Fibroblast of pulmonary artery (primary cell): ENCODE measurements at places on chromosomes 13 and 19.

DNA sequence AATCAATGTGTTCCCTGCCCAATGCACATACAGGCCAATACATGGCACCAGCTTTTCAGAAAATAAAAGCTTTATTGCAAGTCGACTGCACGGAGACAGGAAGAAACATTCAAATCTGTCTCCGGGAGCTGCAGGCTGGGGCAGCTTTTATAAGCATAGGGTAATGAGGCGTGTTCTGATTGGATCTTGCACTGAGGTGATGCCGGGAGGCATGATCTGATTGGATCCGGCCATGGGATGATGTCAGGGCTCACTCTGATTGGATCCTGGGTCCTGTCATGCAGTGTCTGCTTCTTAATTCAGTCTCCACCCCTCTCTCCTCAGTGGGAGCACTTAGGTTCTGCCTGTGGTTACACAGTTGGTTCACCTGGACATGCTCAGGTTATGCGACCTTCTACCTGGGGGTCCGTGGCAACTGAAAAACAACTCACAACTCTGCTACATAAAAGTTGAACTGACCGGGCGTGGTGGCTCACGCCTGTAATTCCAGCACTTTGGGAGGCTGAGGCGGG, 11.8 kb upstream of the FBN3 start:
- DNase-seq = peak; percentile 17

DNA sequence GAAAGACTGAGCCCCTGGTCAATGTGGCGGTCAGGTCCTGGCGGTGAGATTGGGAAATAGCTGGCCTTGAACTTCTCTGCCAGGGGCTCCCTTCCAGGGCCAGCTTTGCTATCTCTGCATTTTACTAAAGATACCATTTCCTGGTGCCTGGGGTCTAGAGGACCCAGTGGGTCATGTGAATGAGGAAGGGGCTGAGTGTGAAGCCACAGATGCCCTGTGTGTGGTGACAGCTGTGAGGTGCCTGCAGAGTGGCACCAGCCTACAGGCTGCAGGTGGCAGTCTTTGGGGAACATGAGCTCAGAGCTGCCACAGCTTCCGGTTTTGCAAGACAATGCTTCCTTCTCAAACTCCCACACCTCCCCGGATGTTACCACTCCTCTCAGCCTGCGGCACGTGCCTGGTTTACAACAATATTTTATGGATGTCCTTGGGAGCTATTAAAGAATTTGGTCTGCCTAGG, 5.2 kb upstream of the MLNR start:
- peak; percentile 66 for DNase-seq

- peak; percentile 3 for DNase-seq
Measured at GRCh38 chr13:87131611-87132010, 539.6 kb upstream of the SLITRK5 start.

- no peak for DNase-seq
Measured at GRCh38 chr13:82571653-82572052, 1310.6 kb downstream of the SLITRK1 start.

DNA sequence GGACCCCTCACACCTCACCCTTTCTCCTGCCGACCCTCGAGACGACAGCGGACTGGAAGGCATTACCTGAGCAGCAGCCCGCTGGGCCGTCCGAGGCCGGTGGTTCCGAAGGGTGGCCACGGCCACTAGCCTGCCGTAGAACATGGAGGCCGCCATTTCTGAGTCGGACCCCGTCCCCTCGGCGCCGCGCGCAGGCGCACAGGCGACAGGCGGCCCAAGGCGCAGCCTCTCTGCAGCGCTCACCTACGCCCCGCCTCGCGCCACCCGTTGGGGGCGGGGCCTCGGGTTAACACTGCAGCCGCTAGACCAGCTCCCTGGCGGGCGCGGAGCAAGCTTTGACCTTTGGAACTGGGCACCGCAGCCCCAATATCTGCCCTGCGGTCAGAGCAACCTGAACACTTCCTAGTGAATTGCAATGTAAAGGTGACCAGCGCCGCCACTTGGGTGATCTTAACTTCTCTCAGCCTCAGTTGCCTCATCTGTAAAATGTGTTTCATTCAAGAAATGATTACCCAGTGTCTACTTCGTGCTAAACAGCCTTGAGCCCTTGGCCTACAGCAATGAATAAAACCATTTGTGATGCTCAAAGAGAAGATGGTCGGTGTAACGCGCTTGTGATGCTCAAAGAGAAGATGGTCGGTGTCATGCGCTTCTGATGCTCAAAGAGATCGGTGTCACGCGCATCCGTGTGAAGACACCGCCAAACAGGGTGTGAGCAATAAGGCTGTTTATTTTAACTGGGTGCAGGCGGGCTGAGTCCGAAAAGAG, at the start of gene SUCLA2:
Gene SUCLA2, minus strand, starts transcription at position 160 of the 768 bp plus-strand sequence. Its CDS starts 4 bp downstream, at position 156.
- peak; percentile 89 for DNase-seq

GRCh38 chr19:48962849-48963165, 2.3 kb upstream of the FTL start:
- no peak for DNase-seq

GRCh38 chr13:51998723-51999509, 12.3 kb downstream of the ATP7B start:
- no peak for DNase-seq

GRCh38 chr19:1245494-1246264, 2.7 kb upstream of the MIDN start:
- DNase-seq = no peak

DNA sequence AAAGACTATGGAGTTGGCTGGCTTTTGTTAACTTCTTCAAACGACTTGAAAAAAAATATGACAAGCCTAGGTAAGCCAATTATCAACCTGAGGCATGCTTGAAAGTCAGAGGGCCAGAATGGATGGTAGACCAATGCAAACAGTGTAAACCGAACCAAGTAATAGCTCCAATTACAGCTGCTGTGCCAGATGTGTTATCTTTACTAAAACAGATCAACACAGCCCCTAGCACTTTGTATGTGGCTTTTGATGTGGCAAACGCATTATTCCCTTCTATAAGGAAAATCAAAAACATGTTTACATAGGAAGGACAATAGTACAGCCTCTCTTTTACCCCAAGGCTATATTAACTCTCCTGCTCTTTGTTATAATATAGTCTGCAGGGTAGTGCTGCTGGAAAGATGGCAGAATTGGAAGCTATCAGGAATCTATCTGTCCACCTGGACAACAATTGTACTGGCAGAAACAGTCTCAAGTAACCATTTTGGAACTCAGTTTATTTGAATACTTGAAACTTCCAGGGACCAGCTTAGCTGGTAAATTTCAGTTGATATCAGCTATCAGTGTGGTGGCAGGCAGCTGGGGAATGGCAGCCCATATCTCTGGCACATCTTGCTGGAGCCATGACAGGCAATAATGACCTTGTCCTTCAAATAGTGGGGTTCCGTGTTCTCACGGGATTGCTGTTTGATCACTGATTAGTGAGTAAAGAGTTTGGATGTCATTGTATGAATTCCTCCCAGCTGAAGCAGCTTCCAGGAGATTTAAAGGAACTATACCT, 144.4 kb upstream of the WASF3 start:
- DNase-seq = no peak

GRCh38 chr19:4012975-4013634, 5.6 kb downstream of the PIAS4 start:
- no peak for DNase-seq

DNA sequence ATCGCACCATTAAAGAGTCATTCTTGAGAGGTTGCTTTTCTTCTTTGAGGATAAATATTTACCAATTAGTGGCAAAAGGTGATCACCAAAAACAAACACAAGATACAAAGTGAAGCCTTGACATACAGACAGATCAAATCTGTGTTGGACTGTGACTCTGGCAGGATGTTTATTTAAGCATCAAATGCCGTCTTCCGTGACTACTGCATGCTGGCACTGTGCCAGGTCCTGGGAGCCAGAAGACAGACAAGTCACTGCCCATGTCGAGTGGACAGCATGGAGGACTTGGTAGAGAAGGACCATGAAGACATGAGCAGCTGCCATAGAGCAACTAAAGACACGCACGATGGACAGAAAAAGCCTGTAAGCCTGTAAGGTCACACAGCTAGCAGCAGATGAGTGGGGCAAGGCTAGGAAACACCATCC, 92.8 kb upstream of the FARP1 start:
- DNase-seq = peak; percentile 17

- no peak for DNase-seq
Measured at GRCh38 chr13:43988302-43988701, 108.6 kb downstream of the LACC1 start.

- DNase-seq = no peak
Measured at GRCh38 chr13:51181786-51182383, 40.3 kb upstream of the FAM124A start.

GRCh38 chr19:31290931-31291590, 58.2 kb downstream of the TSHZ3 start:
- no peak for DNase-seq

- DNase-seq = no peak
Measured at GRCh38 chr19:305240-306150, 14.3 kb upstream of the PLPP2 start.

- no peak for DNase-seq
Measured at GRCh38 chr19:2187159-2187558, 23.4 kb downstream of the DOT1L start.

DNA sequence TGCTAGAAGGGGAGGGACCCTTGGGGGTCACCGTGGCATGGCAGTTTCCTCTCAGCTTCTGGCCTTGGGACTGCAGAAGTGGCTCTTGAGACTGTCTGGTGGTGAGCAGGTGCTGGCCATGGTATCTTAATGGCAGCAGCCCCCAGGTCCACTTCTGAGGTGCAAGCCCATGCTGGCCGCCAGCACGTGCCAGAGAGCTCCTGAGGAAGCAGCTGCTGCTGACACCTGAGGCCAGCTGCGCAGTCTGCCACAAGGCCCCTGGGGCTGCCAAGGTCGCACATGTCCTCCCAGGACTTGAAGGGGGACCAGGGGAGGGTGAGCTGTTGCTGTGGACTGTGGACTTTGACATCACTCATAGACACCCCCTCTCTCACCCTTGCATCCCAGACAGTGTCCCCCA, 48.0 kb downstream of the NFIX start:
- no peak for DNase-seq

DNA sequence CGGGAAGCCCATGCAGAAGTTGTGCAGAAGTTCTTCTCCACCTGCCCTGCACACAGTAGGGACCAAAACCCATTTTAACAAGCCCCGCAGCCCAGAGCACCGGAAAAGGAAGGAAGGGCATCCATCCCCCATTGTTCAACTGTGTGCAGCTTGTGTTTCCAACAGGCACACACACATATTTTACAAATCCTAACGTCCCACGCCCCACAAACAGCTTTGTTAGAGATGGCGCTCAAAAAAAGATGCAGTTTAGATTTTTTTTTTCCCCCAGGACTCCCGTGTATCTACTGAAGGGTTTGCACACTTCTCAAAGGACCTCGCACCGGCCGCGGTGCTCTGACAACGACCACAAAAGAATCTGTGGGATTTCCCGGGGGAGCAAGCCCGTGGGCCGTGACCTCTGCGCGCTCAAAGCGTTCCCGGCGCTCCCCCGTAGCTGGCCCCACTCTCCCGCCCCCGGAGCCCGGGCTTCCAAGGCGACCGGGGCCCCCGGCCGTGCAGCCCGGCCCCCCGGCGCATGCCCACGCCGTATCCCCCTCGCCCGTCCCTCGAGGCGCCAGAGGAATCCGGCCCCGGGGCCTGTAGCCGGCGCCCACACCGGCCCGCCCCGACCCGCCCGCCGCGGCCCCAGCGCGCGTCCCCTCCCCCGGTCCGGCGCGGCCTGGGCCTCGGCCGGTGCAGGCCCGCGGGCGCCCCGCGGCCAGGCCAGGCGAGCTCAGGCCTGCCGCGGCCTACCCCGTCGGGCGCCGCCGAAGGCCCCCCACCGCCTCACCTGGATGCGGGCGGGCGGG, 523 bp downstream of the ELAVL1 start:
- peak; percentile 33 for DNase-seq

DNA sequence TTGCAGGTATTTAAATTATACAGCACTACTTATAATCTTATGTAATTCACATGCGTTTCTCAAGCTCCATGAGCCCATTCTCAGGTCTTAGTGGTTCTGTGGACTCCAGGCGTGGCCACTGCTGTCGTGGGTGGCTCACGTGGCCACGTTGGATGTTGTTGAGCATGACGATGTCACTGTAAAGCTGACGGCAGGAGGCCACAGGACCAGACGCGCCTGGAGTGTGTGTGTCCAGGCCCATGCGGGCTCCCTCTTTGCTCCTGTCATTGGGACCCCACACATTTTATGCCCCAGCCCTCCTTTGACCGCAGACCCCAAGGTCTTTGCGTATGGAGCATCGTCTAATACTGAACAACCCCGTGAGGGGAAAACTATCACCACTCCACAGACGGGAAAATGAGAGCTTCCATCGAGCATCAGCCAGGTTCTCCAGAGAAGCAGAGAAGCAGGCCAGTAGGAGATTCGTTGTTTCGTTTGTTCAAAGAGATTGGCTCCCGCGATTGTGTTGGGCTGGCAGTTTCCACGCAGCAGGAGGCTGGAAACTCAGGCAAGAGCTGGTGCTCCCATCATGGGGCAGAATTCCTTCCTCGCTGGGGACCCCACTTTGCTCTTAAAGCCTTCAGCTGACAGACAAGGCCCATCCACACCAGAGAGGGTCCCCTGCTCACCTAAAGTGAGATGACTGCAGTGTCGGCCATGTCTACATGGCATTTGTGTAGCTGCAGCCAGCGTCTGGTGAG, 129.3 kb upstream of the SPACA7 start:
- no peak for DNase-seq

DNA sequence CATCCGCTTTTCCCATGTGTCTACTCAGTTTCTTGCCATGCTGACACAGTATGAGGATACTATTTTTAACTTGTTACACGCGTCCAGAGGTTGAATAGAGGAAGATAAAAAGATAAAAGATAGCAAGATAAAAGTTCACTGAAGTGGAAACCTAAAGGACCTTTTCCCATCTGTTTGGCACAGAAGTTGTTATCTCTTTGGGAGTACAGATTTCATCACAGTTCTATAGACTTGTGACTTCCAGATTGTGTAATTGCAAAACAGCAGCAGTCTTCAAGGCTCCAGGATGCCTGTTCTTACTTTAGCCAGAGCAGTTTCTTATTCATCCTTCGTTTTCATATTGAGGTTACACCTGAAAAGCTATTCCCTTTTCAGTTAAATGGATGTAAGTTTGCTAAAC, 369.2 kb downstream of the GPC5 start:
- DNase-seq = no peak

DNA sequence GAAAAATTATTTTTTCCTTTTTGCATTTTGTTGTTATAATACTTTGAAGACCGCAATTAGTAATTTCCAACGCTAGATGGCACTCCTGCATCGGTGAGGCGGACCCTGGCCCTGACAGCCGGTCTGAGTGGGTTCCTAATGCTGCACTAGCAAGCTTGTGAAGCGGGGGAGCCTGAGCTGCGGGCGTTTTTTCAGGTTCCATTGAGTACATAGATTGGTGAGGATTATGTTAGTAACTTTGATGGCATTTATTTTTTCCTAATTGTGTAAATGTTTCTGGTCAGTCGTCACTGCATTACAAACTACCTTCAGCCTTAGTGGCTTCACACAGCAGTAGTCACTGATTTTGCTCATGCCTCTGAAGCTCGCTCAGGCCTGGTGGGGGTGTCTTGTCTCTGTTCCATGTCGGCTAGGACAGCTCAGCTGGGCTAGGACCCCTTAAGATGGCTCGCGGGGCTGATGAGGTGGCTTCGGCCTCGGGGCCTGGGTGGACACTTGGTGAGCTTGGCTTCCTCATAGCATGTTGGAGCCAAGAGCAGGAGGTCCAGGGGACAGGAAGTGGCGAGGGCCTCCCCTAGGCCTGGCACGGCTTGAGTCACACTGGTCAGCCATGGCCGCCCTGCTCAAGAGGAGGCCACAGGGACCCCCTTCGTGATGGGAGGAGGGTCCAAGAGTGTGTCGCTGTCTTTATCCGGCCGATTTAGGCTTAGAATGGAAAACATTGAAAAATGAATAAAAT, 25.0 kb downstream of the ERCC5 start:
- DNase-seq = peak; percentile 78
